HAP-1 (cell line): ENCODE measurements at places on chromosomes 7 and 10.

DNA sequence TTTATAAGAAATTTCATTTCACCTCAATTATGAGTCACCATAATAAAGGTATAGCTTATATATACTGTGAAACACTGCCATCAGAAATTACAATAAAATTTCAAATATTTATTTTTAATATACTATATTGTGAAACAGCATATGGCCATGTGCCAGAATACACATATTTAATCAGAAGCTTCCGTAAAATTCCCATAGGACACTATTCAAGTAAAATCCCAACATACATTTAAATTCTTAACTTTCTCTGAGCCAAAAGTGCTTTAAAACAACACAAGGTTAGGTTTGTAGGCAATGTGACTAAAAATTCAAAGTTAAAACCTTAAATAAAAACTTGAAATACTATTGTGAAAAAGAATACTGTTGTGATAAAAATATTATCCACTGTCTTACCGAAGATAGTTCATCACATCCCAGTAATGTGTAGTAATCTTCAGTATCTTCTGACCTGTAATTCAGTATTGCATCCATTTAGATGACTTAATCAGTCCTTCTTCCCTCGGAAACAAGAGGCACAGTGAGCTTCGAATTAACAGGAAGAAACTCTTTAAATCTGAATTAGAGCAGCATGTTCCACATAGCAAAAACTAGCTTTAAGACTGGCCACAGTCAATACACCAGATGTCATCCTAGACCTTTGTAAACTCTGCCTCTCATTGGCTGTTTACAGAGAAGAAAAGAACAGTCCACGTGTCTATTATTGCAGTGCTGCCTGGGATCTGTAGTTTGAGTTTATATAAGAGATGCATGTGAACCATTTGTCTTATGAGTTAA, at the start of gene DNAJC12:
Gene DNAJC12 (minus strand): TSS at position 648 of the 774 bp plus-strand sequence. CDS start 177 bp downstream, at position 471.
- DNase-seq, result peak; percentile 22

GRCh38 chr10:78178397-78178796, 144.7 kb downstream of the RPS24 start:
- DNase-seq, result no peak

DNA sequence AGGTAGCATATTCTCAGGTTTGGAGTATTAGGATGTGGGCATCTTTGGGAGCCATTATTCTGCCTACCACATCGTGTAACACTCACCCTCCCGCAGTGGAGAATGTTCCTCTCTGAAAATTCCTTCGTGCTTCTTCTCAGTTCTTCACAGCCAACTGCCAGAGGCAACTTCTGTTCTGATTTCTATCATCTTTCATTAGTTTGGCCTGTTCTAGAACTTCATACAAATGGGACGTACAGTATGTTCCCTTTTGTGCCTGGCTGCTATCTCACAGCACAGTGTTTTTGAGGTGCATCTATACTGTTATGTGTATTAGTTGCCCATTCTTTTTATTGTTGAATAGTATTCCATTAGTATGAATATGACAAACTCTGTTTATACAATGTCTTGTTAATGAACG, 8.9 kb upstream of the SLC26A3 start:
- no peak for DNase-seq

DNA sequence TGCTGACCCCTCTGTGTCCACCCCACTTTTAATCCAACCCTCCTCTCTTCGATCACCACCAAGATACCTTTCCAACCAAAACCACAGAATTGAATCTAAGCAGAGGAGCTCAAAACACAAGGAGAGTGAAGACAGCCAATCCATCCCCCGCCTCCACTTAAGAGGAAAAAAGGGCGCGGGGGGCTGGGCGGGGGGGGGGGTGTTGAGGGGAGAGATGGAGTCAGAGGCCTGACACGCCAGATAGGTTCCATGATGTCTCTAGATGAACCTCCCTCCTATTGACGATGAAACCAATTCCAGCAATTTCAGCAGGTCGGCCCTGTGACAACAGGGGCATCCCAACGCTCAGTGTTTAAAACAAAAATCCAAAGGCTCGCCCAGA, 1.3 kb downstream of the SORBS1 start:
- no peak for DNase-seq

GRCh38 chr7:37284805-37285231, 163.8 kb downstream of the ELMO1 start:
- DNase-seq, result peak; percentile 66

- no peak for DNase-seq
These were observed 152.0 kb downstream of the SVIL start for GRCh38 chr10:29482591-29483431.

- peak; percentile 14 for DNase-seq
These were observed 396.7 kb downstream of the AUTS2 start for GRCh38 chr7:69994886-69995542.

DNA sequence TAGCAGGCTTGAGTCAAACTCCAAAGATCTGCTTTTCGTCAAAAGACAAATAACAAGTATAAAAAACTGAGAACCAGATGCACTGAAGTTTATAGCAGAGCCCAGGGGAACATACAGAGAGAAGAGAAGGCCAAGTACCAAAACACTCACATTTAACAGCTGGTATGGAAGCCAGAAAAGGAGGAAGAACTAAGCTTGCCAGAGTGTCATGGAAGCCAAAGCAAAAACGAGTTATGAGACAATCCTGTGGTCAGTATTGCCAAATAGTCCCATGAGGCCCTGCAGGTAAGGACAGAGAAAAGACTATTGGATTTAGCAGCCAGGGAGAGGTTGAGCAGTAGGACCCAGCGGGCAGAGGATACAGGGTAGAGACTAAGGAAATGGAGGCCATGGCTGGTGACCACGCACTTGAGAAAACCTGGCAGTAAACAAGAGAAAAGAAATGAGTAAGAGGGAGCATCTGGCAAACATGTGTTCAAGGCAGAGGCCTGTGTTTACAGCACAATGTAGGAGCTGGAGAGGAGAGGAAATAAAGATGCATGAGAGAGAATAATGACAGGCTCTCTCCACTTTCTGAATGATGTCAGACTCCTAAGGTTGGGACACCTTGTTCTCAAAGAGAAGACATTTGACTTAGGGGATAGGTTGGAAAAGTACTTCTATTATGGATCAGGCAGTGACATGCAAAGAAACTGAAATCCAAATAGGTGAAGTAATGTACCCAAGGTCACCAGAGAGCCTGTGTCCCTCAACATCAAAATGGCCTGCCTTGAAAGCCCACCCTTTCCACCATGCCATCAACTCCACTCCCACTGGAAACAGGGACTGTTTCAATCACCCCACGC, 9.1 kb downstream of the CREB3L2 start:
- no peak for DNase-seq
